ENCODE measurements at places on chromosomes 2 and 18.

DNA sequence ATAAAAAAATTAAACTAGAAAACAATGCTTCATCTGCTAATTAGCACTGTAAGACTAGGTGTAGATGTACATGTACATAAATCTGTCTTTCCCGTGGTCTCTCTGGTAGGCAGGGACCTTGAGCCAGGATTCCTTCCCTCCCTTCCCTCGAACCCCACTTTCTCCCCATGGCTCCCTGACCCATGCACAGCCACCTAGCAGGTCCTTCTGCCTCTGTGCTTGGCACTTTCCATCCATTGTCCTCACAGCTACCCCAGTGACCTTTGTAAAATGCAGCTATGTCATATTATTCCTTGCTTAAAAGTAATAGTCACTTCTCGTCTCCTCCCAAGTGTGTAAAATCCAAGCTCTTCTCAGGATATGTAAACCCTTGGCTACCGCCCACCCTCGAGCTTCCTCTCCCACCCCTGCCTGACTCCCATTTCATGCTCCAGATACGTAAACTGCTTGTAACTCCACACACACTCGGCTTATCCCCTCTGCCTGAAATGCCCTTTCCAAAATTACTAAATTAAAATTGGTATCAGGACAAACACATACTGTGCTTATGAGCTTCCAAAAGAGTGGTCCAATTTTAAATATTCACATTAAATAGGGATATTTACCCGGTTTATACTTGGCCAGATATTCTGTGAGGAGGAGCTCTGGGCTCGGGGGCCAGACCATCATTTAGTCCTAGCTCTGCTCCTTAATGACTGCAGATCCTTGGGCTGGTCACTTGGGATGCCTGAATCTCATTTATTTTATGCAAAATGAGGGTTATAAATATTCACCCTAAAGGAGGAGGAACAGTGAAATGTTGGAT lies 54.0 kb upstream of the RALBP1 start:
- DNase-seq = no peak

GRCh38 chr18:42290318-42291307 lies 335.6 kb downstream of the PIK3C3 start:
- no peak for DNase-seq

DNA sequence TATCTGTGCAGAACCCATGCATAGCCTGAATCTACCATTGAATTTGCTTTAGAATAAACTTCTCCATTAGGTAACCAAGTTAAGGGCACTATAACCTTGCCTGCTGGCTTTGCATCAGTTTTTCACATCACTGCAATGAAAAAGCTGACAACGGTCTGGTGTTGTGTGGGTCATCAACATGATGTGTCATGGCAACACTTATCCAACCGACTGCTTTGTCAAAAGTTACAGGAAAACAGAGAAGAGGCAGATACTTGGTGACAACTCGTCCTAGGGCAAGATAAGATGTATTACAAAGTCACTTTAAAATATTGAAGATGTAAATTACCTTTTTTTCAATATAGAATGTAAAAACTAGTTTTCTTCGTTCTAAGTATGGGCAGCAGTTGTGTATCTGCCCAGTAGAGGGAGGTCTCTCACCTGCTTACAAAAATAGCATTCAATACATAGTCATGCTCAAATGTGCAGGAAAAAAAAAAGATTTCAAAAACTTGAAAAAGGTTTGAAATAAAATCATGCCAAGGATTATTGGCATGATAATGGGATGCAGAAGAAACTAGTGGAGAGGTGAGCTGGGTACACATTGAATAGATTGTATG lies 96.3 kb downstream of the EVA1A start:
- DNase-seq = peak; percentile 46

DNA sequence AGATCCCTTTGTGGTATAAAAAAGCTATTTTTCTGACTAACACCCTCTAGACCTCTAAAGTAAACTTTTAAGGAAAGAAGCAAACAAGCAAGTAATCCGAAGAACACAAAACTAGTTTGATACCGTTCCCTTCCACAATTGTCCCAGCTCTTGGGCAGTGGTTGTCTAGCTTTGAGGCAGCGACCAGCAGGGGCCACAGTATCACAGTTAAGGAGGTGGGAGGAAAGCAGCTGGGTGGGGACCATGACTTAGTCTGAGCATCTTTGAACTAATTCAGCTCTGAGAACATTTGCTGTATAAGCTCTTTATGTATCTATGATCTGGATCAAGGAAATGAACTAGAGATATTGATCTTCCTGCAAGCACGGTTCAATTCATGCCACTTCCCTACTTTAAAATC lies 51.0 kb downstream of the SF3B1 start:
- no peak for DNase-seq

DNA sequence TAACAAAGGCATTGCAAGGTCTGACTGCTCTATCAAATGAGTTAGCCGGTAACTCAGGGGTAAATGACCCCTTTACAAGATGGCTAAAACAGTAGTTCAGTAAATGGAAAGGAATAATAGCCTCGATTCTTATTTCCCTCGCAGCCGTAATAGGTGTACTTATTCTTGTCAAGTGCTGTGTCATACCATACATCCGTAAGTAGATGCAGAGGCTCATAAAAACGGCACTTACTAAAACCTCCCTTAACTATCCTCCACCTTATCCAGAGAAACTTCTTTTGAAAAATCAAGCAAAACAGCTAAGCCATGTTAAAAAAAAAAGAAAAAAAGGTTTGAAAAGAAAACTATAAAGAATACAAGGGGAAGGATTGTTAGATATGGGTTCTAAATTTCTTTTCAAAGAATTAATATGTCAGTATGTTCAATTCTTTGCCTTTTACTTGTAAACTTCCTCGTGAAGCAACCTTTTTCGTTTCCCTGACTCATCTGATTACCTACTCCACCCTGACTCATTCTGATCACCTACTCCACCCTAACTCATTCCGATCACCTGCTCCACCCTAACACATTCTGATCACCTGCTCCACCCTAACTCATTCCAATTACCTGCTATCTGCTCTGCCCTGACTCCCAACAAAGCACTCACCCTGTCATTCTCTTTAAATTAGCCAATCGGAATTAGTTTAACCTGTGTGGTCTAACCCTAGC lies 127.5 kb downstream of the SPAG16 start:
- DNase-seq = no peak

- DNase-seq = no peak
Measured at GRCh38 chr2:85716346-85716914, 22.3 kb downstream of the GNLY start.

GRCh38 chr2:57177176-57177575 lies 869.4 kb upstream of the VRK2 start:
- no peak for DNase-seq

- no peak for DNase-seq
Measured at GRCh38 chr2:236173036-236173728, 5.0 kb upstream of the GBX2 start.

DNA sequence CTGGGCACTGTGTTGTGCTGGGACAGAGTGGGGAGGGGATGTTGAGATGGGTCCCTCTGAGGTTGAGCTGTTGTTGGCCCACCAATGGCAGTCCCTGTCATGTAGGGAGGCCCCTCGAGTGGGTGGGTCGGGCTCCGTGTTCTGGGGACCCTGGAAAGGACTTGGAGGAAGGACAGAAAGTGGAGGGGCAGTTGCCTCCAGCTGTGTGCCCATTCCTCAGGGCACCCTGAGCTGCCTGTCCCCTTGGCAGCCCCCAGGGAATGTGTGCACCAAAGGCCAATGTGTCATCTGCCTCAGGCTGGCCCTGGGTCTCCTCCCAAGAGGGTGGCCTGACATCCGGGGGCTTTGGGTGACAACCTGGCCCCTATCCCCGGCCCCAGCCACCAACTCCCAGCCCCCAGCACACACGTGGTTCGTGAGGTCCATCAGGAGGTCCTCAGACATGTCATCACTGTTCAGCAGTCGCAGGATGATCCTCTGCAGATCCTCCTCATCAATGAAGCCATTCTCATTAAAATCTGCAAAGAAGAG lies 57.7 kb downstream of the CIB4 start:
- no peak for DNase-seq
